ENCODE measurements at places on chromosomes 12 and 14.

DNA sequence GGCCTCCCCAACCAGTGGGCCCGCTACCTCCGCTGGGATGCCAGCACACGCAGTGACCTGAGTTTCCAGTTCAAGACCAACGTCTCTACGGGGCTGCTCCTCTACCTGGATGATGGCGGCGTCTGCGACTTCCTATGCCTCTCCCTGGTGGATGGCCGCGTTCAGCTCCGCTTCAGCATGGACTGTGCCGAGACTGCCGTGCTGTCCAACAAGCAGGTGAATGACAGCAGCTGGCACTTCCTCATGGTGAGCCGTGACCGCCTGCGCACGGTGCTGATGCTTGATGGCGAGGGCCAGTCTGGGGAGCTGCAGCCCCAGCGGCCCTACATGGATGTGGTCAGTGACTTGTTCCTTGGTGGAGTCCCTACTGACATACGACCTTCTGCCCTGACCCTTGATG lies 73.0 kb downstream of the NRXN3 start:
- no peak for DNase-seq

- DNase-seq = no peak
Measured at GRCh38 chr12:7008864-7009263, 9.4 kb downstream of the LPCAT3 start.

DNA sequence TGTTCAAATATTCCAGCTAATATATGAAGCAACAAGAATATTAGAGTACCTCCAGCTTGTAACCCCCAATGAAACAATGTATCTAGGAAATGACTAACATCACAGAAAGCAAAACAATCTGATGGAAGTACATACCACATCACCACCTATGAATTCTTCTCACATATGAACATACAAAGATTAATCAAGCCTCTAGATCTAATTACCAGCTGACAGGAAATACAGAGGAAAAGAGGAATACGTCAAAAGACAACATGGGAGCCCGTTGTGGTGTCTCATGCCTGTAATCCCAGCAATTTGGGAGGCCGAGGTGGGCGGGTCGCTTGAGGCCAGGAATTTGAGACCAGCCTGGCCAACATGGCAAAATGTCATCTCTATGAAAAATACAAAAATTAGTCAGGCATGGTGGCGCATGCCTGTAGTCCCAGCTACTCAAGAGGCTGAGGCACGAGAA lies 7.5 kb downstream of the NEDD8 start:
- no peak for DNase-seq

GRCh38 chr12:89697296-89697695 lies 11.3 kb downstream of the ATP2B1 start:
- DNase-seq = no peak

- no peak for DNase-seq
Measured at GRCh38 chr12:120690978-120691377, 4.0 kb downstream of the MLEC start.

- peak; percentile 82 for DNase-seq
Measured at GRCh38 chr12:75812271-75813018, 219.1 kb downstream of the PHLDA1 start.

DNA sequence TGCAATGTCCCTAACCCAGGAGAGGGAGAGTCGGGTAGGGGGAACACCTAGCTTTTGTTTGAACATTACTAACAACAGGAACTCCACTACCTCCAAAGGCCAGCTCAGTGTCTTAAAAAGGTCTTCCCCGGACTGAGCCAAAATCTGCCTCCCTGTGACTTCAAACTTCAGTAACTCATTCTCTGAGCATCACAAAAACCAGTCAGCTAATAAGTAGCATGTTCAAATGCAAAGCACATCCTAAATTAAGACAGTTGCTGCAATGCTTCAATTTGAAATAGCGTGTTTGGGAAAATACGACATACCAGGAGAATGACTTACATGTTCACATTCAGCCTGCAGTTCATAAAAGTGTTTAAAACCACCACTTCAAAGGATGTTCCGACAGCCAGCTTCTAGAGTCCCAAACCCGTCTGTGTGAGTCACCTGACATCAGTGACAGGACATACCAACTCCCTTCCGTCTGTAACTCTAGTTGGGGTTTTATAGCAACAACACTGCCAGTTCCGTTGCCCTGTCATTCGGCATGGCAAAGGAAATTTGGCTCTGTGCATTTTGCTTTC lies 13.0 kb downstream of the ZFP36L1 start:
- DNase-seq = no peak

DNA sequence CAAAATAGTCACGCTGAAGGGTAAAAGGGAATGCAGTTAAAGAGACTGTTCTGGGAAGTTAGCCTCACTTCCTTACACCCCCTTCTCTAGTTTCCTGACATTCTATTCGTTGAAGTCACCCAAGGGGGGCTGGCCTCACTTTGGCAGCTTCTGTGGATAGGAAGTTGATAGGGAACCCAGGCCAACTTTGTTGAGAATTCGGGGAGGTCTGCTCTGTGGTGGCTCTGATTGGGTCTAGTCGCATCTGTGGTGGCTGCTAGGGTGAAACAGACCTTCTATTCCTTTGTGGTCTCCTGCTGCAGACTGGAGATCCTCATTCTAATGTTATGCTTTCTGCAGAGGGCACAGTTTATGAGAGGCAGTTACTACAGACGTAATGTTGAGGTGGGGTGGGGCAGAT lies 28.8 kb upstream of the GZMB start:
- no peak for DNase-seq

DNA sequence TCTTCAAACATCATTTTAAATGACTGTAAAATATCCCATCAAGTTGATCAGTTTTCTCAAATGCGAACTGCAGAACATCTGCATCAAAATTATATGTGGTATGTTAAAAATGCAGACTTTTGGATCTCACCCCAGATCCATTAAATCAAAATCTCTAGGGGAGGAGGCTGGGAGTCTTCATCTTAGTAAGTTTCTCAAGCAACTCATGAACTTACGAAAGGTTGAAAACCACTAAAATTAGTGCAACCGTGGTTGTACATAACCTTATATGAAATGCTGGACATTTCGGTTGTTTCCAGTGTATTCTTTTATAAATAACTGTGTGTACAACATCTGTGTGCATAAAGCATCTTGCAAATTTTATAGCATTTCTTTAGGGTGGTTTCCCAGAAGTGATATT lies 39.2 kb downstream of the ZFP36L1 start:
- no peak for DNase-seq

DNA sequence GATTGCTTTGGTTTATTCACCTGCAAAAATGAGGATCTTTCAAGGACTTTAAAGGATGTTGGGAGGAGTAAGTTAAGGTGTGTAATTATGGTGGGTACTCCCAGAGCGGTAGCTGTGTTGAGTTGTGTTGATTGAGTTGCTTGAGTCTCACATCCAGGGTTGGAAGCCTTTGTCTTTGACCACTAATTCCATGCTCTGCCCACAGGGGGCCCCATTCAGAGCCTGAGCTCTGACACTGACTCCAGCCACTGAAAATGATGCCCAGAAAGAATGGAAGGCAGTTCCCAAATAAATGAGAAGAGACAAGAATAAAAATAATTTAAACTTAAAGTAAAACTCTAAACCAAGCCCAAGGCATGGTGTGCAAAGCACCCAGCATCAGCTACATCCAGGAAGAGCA lies 237.4 kb upstream of the PWP1 start:
- no peak for DNase-seq

DNA sequence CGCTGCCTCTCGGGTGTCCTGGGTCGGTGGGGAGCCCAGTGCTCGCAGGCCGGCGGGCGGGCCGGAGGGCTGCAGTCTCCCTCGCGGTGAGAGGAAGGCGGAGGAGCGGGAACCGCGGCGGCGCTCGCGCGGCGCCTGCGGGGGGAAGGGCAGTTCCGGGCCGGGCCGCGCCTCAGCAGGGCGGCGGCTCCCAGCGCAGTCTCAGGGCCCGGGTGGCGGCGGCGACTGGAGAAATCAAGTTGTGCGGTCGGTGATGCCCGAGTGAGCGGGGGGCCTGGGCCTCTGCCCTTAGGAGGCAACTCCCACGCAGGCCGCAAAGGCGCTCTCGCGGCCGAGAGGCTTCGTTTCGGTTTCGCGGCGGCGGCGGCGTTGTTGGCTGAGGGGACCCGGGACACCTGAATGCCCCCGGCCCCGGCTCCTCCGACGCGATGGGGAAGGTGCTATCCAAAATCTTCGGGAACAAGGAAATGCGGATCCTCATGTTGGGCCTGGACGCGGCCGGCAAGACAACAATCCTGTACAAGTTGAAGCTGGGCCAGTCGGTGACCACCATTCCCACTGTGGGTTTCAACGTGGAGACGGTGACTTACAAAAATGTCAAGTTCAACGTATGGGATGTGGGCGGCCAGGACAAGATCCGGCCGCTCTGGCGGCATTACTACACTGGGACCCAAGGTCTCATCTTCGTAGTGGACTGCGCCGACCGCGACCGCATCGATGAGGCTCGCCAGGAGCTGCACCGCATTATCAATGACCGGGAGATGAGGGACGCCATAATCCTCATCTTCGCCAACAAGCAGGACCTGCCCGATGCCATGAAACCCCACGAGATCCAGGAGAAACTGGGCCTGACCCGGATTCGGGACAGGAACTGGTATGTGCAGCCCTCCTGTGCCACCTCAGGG lies 679 bp downstream of the ARF6 start:
- DNase-seq = peak; percentile 23

DNA sequence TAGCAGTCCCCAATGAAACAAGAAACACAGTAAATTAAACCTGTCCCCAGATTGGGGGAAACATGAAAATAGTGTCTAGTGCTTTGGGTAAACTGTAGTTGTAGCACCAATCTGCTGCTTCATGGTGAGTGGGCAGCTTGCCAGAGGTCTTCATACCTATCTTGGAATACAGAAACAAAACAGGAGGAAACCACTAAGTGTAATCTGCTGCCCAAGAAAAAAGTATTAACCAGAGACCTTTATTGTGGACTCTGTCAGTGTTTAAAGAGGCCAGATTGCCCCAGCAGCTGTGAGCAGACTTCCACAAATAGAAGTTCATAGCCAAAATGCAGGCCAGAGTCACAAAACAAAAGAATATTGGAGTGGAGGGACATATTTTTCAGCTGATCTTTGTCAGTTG lies 2.3 kb downstream of the ISCU start:
- DNase-seq = no peak

DNA sequence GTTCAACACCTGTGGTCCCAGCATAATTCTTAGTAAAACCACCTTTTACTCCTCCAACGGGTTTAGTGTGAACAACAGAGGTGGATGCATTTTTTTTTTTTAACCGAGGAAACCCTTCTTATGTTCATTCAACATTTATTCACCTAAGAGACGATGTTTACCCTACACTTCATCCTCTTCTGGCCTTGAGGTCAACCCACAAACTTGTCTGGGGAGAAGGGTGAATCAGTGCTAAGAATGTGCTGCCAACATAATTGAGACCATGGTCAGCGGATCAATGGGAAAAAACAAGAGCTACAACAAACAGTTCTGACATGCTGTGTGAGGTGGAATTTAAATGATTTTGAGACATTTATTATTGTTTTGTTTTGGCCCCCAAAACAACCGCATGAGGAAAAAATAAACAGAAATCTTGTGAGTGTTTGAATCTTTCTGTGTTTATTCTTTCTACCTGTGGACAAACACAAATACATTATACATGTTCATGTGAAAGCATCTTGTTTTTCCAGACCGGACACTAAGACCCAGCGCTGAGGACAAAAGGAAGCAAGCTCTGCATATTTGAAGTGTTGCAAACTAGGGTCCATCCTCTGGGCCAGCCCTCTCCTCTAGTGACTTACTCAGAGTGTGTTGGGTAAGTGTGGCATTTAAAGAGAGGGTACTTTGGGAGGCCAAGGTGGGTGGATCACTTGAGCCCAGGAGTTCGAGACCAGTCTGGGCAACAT lies 5.1 kb upstream of the USP30 start:
- no peak for DNase-seq

- no peak for DNase-seq
Measured at GRCh38 chr12:119447618-119448017, 113.1 kb downstream of the CCDC60 start.

GRCh38 chr14:76462330-76462729 lies 86.4 kb downstream of the ESRRB start:
- no peak for DNase-seq

DNA sequence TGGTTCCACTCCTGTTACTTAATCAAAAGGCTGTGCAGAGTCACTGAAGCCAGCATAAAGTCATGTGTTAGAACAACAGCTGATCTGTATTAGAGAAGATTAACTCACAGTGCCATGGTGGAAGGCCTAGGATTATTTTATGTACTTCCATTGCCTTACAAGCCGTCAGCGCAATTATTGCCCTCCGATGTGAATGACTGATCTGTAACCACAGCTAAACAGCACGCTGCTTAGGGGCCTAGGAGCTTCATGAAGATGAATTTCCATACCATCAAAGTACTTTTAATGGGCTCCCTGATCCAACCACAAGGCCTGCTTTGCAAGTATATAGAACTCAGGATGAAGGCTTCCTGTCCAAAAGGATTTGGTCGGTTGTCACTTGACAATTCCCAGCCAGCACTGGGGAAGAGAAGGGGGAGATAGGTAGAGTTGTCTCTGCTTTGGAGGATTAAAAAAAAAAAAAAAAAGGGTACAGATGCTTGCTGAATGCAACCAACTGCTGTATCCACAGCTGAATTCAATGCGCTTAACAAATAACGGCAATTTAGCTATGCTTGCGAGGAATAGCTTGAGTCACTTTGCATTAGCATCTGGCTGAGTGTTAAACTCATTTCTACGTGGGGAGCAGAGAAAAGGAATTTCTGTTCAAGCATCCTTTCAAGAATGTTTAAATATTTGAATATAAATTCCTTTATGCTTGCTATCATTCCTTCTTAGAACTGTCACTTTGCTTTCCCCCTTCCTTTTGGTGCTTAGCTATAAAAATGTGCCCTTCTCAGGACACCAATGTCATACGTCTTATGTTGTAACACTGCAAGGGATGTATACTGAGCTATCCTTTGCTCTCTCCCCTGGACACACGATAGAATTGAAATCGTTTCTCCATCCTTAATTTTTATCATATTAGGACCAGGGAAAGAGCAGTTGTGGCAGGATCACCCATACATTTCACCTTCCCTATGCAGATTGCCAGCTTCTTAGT lies 387.8 kb downstream of the SOX5 start:
- peak; percentile 46 for DNase-seq

GRCh38 chr12:130617219-130617618 lies 98.9 kb downstream of the RIMBP2 start:
- no peak for DNase-seq

DNA sequence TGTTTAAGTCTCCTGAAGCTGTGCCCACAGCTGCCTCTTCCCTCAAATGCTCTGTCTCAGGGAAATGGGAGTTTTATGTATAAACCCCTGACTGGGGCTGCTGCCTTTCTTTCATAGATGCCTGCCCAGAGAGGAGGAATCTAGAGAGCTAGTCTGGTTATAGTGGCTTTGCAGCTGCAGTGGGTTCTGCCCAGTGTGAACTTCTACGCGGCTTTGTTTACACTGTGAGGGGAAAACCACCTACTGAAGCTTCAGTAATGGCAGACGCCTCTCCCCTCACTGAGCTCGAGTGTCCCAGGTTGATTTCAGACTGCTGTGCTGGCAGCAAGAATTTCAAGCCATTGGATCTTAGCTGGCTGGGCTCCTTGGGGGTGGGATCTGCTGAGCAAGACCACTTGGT lies 36.9 kb downstream of the SCYL2 start:
- no peak for DNase-seq

Data from NCI-H524 treated with DMSO at 0.1 percent for 48 hours (cell line).